Substantia nigra (tissue), 51 donors: ENCODE measurements at places on chromosomes 1 and 21.

DNA sequence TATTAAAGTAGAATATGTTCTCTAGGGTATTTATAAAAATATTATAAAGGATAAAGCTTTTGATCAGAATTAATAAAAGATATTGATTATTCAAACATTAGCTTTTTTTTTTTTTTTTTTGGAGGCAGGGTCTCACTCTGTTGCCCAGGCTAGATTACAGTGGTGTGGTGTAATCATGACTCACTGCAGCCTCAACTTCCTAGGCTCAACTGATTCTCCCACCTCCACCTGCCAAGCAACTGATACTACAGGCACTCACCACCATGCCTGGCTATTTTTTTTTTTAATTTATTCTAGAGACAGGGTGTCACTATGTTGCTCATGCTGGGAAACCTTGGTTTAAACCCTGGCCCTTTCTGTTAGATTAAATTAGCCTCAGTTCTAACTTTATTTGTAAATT, 188.3 kb downstream of the CLEC20A start:
- no peak for DNase-seq

DNA sequence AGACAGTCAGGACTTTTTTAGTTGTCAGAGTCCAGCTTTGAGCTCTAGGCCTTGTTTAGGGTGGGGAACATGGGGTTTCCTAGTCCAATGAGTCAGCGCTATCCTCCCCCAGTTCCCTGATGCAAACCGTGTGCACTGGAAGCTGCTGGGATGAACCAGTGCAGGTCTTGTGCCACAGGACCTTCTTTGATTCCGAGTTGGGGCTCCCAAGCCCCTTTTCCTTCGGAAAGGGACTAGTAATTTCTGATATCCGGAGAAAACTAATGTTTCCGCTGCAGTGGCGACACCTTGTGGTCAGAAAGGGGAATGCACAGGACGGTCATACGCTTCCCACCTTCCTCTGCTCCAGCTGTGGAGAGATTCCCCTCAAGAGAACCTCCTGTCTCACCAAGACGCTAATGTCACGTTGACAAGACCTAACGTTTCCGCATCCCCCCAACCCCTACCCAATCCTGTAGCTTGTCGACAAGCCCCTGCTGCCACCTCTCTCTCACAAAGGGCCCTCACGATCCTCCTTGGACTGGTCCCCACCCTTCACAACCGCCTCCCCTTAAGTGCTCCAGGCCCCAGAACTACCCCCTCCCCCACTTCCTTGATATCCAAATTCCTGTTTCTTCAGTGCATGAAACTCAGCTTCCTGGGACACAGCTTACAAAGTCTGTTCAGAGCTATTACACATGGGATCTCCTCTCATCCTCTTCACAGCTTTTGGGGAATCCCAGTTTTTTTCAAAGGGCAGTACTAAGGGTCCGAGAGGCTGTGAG, 30.9 kb downstream of the GPA33 start:
- peak; percentile 12 for DNase-seq

DNA sequence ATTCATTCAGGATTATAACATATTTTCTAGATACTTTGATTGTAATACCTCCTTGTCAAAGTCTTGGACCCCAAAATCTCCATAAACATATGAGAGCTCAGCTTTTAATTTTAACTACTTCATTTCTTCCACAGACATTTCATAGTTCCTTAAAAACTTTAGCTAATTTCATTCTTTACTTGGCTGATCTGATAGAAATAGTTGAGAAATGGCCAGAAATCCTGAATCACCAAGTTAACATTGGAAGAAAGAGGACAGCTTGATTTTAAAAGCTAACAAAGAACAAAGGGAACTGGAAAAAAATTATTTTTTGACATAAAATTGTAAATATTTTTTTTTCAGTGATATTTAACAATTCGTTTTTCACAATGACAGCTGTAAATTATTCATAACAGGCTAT, 216.5 kb downstream of the NTNG1 start:
- no peak for DNase-seq

GRCh38 chr21:38942748-38943211, 137.1 kb downstream of the ETS2 start:
- no peak for DNase-seq

- DNase-seq: no peak
Measured at GRCh38 chr1:47187926-47188250, 1.9 kb downstream of the PDZK1IP1 start.

DNA sequence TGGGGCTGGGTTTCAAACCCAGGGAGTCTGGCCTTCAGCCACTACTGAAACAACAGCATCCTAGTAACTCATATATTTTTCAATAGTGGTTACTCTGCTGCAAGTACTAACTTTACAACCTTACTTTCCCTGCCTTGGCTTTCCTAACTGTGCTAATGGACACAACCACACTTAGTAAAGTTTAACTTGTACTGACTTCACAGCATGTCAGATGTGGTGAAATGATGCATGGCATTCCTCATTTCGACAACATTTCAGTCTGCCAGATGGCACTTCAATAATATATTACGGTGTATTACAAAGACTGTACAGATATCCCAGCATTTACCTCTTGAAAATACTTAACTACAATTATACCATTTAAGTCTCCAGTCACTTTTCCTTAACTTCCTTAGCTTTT, 27.8 kb downstream of the LRRC7 start:
- DNase-seq: no peak

DNA sequence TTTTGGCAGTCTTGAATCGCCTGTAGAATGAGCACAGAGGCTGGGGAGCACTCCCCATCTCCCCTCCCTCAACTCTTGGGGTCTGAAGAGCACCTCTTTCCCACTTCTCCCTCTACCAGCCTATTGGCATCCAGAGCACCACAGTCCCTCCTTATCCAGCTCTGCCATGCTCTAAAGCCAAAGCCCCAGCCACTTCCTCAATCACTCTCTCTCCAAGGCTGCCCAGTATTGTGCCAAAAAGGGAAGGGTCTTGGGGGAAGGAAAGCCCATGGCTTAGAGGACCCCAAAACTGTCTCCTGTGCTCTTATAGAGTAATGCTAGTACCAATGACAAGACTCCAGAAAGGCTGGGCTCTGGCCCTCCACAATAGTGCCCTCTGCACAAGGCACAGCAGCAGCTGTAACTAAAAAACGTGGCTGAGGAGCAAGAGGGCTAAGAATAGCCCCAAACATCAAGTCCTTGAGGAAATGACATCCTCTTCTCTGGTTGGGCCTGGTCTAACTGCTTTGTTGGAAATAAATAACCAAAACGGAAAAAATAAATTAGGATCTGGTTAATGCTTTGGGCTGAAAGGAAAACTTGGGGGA, 28.4 kb downstream of the SLC27A3 start:
- no peak for DNase-seq

- DNase-seq: no peak
Measured at GRCh38 chr21:36260030-36260787, 59.8 kb upstream of the MORC3 start.

GRCh38 chr1:201640624-201641023, 101.7 kb downstream of the NAV1 start:
- no peak for DNase-seq

DNA sequence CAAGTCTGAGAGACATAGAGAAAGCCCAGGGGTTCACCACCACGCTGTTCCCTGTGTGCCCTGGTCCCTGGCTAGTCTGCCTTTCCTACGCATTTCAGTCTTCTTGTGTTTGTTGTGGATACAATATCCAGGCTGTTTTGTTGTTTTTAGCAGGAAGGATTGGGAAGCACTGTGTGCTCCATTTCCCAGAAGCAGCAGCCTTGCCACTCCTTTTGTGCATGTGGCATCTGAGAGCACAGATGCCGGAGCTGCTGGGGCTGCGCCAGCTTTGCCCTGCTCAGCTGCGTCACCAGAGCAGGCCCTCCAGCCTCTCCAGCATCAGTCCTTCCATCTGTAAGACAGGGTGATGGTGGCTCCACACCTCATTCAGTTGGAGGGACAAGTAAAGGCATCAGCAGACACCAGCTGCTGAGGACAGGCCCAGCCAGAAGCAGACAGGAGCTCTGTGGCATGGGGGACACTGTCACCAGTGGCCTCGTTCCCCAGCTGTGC, 94.4 kb upstream of the COL6A1 start:
- peak; percentile 65 for DNase-seq

- DNase-seq: peak; percentile 14
Measured at GRCh38 chr1:36609241-36610027, 126.7 kb upstream of the CSF3R start.

- no peak for DNase-seq
Measured at GRCh38 chr1:3564921-3565831, 46.1 kb downstream of the MEGF6 start.

DNA sequence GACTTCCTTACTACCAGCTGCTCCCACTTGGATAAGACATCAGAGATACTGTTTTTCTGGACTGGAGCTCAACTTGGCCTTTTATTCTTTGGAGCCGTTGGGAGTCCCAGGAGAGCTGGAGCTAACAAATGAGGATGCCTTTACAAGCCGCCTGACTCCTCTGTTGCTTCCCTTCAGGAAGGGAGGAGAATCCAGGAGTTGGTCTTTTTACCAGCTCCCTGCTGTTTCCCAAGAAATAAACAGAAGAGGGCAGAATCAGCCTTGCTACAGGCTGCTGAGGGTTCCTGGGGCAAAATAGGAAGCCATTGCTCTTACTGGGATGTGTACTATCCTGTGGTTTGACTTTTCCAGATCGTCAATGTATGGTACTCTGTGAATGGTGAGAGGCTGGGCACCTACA, 1.5 kb downstream of the EIF3I start:
- no peak for DNase-seq

GRCh38 chr1:91527781-91528180, 27.1 kb downstream of the CDC7 start:
- no peak for DNase-seq

DNA sequence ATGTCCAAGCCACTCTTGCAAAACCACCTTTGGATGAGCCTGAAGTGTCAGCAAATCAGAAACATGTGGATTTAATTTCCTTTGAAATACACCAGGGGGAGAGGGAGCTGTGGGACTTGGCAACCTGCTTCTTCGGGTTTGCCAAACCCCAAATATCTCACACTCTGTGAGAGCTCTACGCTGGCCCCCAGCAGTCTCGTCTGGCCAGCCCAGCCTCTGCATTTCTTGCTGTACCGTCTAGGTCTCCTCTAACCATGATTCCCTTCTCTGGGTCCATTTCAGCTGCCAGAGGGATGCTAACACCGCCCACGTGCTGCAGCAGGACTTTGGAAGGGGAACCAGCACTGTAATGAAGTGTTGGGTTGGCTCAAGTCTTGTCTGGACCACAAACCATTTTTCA, 114.6 kb downstream of the MRPS6 start:
- DNase-seq: no peak

DNA sequence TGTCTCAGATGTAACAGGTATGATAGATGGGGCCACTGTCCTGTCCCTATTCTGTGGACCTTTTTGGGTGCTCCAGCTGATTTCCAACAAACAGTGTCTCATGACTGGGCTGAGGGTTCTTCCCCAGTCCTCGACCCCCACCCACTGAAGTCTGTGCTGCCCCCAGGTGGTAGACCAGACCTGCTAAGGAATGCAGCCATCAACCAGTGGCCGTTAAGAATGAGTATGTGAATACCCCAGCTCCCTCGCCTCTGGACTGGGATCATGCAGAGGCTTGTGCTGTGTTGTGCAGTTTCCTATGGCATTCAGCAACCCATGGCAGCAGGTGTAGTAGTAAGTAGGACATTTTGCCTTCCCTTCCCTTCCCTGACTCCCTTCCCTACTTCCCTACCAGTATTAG, 183.1 kb upstream of the KAZN start:
- DNase-seq: no peak

DNA sequence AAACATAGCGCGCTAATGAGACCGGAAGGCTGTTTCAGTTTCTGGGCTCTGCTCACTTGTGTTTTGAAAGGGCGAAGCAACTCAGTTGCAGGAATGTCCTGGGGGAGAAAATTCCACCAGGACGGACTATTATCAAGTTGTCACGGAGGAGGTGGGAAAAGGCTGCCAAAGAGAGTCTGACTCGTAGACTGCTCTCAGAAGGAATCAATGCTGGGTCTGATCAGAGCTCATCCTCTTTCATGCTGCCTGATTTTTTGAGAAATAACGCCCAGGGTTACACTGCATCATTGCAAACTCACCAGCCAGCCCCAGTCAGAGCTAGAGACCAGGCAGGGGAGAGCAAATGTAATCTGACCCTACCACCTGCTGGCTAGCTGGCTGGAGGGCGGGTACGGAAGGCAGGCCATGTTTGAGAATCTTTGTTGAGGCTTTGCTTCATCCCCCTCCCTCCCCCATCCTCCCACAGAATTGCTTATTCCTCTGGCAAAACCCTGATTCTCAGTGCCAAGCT, 36.4 kb upstream of the BCL9 start:
- no peak for DNase-seq
